Neural crest cell (in vitro differentiated cells): ENCODE measurements at places on chromosomes 3 and 15.

- peak within 1 kb of the TSS; percentile 85 for H3K4me3 ChIP-seq
- no peak for DNase-seq
- no peak within 1 kb of the TSS for H3K27ac ChIP-seq
- peaks cover 6% of the 10 kb centered on the region for H3K36me3 ChIP-seq
- H3K4me1 ChIP-seq, result peaks cover 9% of the 10 kb centered on the region
Measured at GRCh38 chr3:52245322-52246263, at the start of gene PPM1M. PPM1M (plus strand) TSS chr3:52245759; CDS start chr3:52245825, 66 bp downstream.

DNA sequence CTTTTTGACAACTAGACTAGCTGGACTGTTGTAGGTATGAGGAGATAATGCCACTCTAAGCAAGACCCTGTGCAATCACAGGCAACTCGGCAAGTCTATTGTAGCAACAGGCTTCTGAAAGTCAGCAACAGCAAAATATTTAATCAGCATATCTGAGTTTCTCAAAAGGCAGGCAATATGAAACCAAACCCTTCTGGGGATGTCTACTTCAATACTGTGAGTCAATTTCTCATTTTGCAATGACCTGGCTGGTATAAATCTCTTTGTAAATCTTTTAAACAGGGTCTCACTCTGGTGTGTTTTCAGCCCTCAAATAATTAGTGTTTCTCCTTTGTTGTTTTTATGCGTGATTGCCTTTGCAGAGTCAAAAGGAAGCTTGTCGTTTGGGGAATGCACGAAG lies 1044.5 kb downstream of the NTRK3 start:
- DNase-seq, result no peak
- no peaks in the 10 kb centered on the region for H3K36me3 ChIP-seq
- no peaks in the 10 kb centered on the region for H3K27me3 ChIP-seq

- H3K27me3 ChIP-seq, result peaks cover 23% of the 10 kb centered on the region
- peaks cover 5% of the 10 kb centered on the region for H3K4me1 ChIP-seq
- H3K4me3 ChIP-seq, result no peak overlapping the region
- DNase-seq, result peak; percentile 11
- H3K36me3 ChIP-seq, result no peaks in the 10 kb centered on the region
Measured at GRCh38 chr15:59532770-59533379, 78.7 kb upstream of the GCNT3 start.

- no peak overlapping the region for H3K4me3 ChIP-seq
- no peak for DNase-seq
- H3K27ac ChIP-seq, result no peak overlapping the region
- no peaks in the 10 kb centered on the region for H3K27me3 ChIP-seq
- H3K36me3 ChIP-seq, result peaks cover 19% of the 10 kb centered on the region
- no peaks in the 10 kb centered on the region for H3K4me1 ChIP-seq
Measured at GRCh38 chr15:48703544-48703943, 58.0 kb upstream of the FBN1 start.

DNA sequence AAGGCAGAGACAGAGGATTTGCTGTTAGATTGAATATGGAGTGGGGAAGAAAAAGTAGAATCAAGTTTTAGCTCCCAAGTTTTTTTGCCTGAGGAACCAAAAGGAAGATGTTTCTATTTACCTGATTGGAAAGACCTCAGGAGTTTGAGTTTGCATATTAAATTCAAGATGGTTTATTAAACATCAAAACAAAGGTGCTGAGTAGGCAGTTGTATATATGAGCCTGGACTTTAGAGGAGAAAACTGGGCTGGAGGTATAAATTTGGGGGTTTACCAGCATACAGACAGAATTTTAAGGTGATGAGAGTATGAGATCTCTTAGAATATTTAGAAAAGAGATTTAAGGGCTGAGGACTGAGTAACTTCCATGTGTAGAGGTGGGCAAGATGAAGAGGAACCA lies 38.2 kb downstream of the GMPS start:
- no peaks in the 10 kb centered on the region for H3K27me3 ChIP-seq
- H3K27ac ChIP-seq, result peak overlapping the region; percentile 64
- no peak for DNase-seq
- H3K4me1 ChIP-seq, result no peaks in the 10 kb centered on the region

- no peaks in the 10 kb centered on the region for H3K36me3 ChIP-seq
- DNase-seq, result no peak
- H3K27ac ChIP-seq, result no peak overlapping the region
- H3K27me3 ChIP-seq, result no peaks in the 10 kb centered on the region
- peaks cover 6% of the 10 kb centered on the region for H3K4me1 ChIP-seq
- H3K4me3 ChIP-seq, result no peak overlapping the region
Measured at GRCh38 chr3:146020969-146021368, 140.0 kb downstream of the PLOD2 start.

- no peak overlapping the region for H3K27ac ChIP-seq
- no peak for DNase-seq
- H3K27me3 ChIP-seq, result no peaks in the 10 kb centered on the region
- H3K36me3 ChIP-seq, result no peaks in the 10 kb centered on the region
- peaks cover 34% of the 10 kb centered on the region for H3K4me1 ChIP-seq
- peak overlapping the region; percentile 6 for H3K4me3 ChIP-seq
Measured at GRCh38 chr3:32224016-32224516, 14.4 kb upstream of the CMTM8 start.

GRCh38 chr3:109098079-109098644 lies 19.8 kb downstream of the MORC1 start:
- H3K36me3 ChIP-seq, result no peaks in the 10 kb centered on the region
- no peak overlapping the region for H3K27ac ChIP-seq
- H3K4me3 ChIP-seq, result no peak overlapping the region

- no peaks in the 10 kb centered on the region for H3K36me3 ChIP-seq
- DNase-seq, result no peak
- no peaks in the 10 kb centered on the region for H3K27me3 ChIP-seq
- no peaks in the 10 kb centered on the region for H3K4me1 ChIP-seq
Measured at GRCh38 chr3:134625462-134625861, 25.4 kb downstream of the KY start.

DNA sequence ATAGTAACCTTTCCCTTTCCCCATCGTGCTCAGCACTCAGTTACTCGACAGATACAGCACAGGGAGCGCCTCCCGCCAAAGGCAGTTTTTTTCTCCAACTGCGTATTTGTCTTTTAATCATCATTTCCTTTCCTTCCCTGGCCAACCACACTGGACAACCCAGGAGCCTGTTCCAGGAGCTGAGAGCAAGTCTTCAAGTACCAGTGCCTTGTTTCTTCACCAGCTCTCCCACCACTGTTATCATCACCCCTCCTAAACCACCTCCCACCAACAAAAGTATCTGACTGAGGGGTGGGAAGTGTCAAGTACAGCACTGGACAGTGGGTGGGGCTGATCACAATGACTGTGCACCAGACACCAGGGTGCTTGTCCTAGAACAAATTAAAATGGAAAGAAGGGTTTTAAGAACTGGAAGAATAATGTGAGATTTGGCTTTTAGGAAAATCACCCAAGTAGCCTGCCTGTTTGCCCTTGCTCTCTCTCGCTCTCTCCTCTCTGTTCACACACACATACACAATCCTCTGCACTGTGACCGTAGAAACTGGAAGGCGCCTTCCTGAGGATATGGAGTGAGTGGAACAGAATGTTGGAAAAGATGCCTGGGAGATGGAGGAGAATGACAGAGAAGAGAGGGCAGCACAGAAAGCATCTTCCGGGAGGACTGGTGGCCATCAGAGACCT lies 126.3 kb downstream of the TNIK start:
- H3K27ac ChIP-seq, result peak overlapping the region; percentile 3
- no peak overlapping the region for H3K4me3 ChIP-seq
- no peaks in the 10 kb centered on the region for H3K27me3 ChIP-seq
- H3K36me3 ChIP-seq, result peaks cover 6% of the 10 kb centered on the region
- H3K4me1 ChIP-seq, result peaks cover 48% of the 10 kb centered on the region
- no peak for DNase-seq

- H3K27ac ChIP-seq, result no peak overlapping the region
- no peaks in the 10 kb centered on the region for H3K36me3 ChIP-seq
- DNase-seq, result no peak
- H3K4me1 ChIP-seq, result no peaks in the 10 kb centered on the region
- H3K27me3 ChIP-seq, result no peaks in the 10 kb centered on the region
Measured at GRCh38 chr3:111568911-111569310, 26.2 kb downstream of the ZBED2 start.

- H3K27me3 ChIP-seq, result no peaks in the 10 kb centered on the region
- H3K4me1 ChIP-seq, result peaks cover 15% of the 10 kb centered on the region
- H3K4me3 ChIP-seq, result no peak overlapping the region
Measured at GRCh38 chr3:45987368-45988291, 8.0 kb downstream of the FYCO1 start.

- peaks cover 37% of the 10 kb centered on the region for H3K36me3 ChIP-seq
- DNase-seq, result no peak
- H3K27me3 ChIP-seq, result no peaks in the 10 kb centered on the region
Measured at GRCh38 chr15:40389824-40390595, 7.5 kb downstream of the KNSTRN start.

DNA sequence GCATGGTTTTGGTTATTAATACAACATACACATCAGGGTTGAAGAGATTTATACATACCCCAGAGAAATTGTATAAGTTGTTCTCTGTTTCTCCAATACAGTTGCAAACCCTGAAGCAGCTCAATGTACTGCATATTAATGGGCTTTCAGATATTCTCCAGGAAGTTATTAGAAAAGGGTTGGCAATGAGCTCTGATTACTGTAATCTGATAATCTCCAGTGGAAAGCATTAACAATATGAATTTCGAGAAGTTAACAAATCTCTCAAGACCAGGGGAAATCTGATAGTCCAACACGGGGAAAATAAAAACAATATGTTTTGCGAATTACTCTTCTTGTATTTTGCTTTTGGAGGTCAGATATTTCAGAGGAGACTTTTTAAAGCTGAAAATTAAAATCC lies 950.1 kb downstream of the TBL1XR1 start:
- H3K4me3 ChIP-seq, result no peak overlapping the region
- no peaks in the 10 kb centered on the region for H3K27me3 ChIP-seq
- no peak overlapping the region for H3K27ac ChIP-seq

- no peak overlapping the region for H3K27ac ChIP-seq
- H3K4me1 ChIP-seq, result peaks cover 3% of the 10 kb centered on the region
- DNase-seq, result no peak
Measured at GRCh38 chr3:59688636-59689035, 638.8 kb upstream of the CFAP20DC start.

DNA sequence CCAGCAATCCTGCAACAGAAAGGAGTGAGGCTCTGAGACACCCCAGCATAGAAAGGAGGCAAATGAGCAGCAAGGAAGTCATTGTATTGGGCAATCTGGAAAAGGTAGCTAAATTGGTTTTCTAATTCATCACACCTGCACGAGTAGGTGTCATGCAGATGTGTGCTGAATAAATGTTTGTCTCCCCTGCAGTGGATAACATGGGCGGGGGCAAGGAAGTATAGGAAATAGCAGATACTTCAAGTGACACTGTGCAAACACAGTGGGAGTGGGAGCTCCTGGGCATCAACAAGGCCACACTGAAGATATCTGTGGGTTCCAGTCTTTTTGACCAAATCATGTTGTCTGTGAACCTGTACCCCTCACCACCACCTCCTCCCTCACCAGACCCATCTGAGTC lies 14.4 kb upstream of the HTR3E start:
- no peaks in the 10 kb centered on the region for H3K36me3 ChIP-seq
- DNase-seq, result no peak
- H3K4me3 ChIP-seq, result no peak overlapping the region
- H3K27me3 ChIP-seq, result no peaks in the 10 kb centered on the region
- no peaks in the 10 kb centered on the region for H3K4me1 ChIP-seq

- H3K27ac ChIP-seq, result no peak overlapping the region
- H3K27me3 ChIP-seq, result no peaks in the 10 kb centered on the region
- H3K4me1 ChIP-seq, result peaks cover 38% of the 10 kb centered on the region
- H3K4me3 ChIP-seq, result no peak overlapping the region
- DNase-seq, result no peak
Measured at GRCh38 chr3:43327582-43327979, 41.2 kb downstream of the SNRK start.

DNA sequence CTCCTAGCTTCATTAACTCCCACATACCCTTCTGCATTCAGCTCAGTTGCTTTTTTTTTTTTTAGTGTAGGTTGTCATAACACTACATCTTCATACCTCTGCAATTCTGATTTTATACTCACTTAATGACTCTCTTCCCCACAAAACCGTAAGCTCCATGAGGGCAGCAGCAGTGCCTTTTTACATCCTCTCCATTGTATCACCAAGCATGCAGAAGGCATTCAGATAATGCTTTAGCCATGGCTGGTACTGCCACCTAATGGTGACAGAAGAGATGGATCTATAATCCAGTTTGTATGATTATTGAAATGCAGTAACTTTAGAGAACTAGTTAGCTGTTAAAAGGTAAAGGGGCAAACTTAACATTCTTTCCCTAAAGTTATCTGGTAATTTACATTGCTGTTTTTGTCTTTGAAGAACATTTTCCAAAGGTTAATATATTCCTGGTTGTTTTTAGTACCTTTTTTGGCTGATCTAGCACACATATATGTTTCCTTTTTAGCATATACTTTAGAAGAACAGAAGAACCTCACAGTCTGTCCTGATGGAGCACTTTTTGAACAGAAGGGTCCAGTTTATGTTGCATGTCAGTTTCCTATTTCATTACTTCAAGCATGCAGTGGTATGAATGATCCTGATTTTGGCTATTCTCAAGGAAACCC lies 36.8 kb downstream of the ATP1B3 start:
- no peak overlapping the region for H3K27ac ChIP-seq
- H3K4me1 ChIP-seq, result peaks cover 5% of the 10 kb centered on the region
- DNase-seq, result no peak

DNA sequence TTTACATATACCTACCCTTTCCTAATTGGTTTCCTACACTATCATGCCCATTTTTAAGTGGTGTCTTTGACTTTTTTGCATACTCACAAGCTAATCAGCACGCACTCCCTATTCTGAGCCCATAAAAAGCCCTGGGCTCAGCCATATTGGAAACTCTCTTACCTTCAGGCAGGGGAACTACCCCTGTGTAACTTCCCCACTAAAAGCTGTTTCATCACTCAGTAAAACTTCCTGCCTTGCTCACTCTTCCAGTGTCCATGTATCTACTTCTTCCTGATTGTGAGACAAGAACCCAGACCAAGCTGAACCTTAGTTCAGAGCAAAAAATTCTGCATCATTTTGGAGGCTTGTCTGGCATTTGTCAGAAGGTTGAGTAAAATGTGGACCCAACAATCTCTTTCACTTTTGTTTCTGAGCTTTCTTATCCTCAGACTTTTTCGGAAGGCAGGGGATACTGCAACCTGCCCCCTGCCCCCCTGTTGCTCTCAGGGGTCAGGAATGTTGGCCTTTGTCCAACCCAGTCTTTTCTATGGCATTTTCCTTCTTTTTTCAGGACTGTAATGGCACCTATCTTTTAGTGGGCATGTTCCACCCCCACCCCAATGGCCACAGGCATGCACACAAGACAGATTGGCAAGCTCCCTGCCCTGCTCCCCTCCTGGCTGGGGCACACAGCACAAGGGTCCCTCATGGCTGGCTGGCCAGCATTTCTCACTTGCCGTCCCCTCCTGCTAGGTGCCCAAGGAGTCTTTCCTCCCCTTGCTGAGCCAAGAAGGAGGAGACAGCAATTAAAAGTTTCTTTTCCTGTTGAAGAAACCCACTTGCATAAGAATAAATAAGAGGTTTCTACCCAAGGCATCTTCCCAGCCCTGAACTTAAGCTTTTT lies 26.3 kb upstream of the TMEM45A start:
- H3K27ac ChIP-seq, result no peak overlapping the region
- H3K4me1 ChIP-seq, result no peaks in the 10 kb centered on the region
- peaks cover 5% of the 10 kb centered on the region for H3K36me3 ChIP-seq
- DNase-seq, result no peak
- H3K27me3 ChIP-seq, result peaks cover 5% of the 10 kb centered on the region
